CD4-positive, alpha-beta memory T cell (primary cell): ENCODE measurements at places on chromosomes 6 and 20. TPM values are rescaled to one million over a fixed set of nuclear protein-coding genes. Genes with fewer than 3 reads are reported as not detected.

DNA sequence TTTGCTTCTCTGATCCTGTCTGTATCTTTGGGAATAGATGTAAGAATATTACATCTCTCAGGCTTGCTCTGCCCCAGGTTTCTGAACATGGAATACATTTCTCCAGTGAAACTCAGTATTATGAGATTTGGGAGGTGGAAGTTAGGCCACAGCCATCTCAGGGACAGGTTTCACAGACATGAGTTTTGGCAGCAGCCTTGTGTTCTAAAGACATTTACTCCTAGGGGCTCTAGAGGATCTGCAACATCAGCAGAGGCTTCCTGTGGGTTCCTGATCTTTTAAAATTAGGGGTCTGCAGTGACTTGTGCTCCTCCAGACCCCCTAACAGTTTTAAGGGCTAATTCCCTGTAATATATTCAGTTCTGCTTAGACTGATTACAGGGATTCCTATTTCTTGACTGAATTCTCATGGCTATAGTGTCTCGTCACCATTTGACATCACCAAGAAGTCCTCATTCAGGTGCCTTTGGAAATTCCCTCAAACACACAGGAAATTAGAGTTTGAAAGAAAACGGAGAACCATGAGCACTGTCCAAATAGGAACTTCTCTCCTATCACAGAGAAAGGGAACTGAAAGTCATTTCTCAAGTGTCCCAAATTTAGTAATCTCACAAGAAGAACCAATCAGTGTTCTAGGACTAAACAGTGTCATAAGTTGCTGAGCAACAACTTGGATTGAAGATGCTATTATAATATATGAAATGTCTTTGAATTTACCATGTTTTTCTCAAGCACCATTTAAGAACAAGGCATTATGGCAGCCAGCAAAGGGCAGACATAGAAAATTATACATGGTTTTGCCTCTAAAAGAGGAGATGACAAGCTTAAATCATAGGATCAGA lies 2.5 kb upstream of the HLA-DRA start:
- no peak for DNase-seq

- no peak for DNase-seq
Observed at GRCh38 chr20:51526754-51527153, 15.8 kb downstream of the NFATC2 start.

- DNase-seq, result no peak
Observed at GRCh38 chr20:21214431-21214830, 88.5 kb downstream of the KIZ start.

- DNase-seq, result peak; percentile 27
Observed at GRCh38 chr6:69866351-69866769, at the start of gene COL19A1. Gene COL19A1 (plus strand): TSS chr6:69866556. CDS start chr6:69879568, 13,012 bp downstream.

DNA sequence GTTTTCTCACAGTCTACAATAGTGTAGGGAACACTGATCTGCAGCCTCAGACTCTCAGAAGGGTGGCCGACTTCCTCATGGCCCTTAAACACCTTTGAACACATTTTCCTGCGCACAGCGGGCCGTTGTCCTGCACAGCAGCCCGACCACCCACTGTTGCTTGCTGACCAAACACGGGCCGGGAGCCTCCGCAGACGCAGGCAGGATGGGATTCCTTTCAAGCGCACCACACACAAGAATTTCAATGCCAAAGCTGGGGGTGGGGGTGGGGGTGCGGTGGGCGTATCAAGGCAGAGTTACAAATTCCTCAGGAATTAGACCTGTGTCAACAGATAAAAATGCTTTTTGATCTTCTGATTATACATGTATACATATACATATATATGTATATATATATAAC lies 74.5 kb downstream of the HUS1B start:
- DNase-seq, result no peak

- DNase-seq, result no peak
Observed at GRCh38 chr6:19838442-19839236, 1.5 kb downstream of the ID4 start.

GRCh38 chr6:160789263-160790027 lies 87.4 kb downstream of the PLG start:
- DNase-seq, result peak; percentile 16

GRCh38 chr6:159790956-159791598 lies 810 bp downstream of the MRPL18 start:
- peak; percentile 46 for DNase-seq

GRCh38 chr6:139152088-139152891 lies 17.4 kb downstream of the HECA start:
- DNase-seq, result no peak

- no peak for DNase-seq
Observed at GRCh38 chr6:137334094-137334493, 114.9 kb upstream of the IFNGR1 start.

DNA sequence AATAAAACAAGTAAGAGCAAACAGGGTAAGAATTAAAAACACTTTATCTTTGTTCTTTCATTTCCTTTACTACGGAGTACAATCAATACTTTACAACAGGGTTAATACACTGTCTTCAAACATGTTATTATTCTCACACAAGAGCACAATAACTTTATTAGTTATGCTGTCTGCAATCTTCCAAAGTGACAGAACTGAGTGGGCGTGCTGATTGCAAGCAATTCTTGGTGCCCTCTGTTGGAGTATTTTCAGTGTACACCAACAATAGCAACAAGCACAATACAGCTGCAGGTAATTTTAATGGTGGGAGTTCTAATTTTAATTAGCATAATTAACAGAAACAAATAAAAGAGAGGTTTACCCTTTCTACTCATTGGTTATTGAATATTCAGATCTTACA lies 33.9 kb upstream of the PTPRK start:
- DNase-seq, result no peak

DNA sequence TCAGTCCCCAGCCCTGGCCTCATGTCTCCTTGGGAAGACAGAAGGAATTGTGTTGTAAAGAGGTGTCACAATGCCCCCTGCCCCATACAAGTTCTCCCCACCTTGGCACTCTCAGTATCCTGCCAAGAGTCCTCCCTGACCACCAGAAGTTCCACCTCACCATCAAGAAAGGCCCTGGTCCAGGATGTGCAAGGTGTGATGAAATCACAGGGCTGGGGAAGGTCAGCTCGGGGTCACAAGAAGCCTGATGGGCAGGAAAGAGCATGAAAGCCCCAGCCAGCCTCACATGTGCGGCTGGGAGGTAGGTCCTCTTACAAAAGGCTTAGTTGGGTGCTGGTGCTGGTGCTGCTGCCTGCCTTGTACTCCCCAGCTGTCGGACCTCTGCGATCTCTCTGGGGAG lies 12.9 kb upstream of the C6orf132 start:
- no peak for DNase-seq

DNA sequence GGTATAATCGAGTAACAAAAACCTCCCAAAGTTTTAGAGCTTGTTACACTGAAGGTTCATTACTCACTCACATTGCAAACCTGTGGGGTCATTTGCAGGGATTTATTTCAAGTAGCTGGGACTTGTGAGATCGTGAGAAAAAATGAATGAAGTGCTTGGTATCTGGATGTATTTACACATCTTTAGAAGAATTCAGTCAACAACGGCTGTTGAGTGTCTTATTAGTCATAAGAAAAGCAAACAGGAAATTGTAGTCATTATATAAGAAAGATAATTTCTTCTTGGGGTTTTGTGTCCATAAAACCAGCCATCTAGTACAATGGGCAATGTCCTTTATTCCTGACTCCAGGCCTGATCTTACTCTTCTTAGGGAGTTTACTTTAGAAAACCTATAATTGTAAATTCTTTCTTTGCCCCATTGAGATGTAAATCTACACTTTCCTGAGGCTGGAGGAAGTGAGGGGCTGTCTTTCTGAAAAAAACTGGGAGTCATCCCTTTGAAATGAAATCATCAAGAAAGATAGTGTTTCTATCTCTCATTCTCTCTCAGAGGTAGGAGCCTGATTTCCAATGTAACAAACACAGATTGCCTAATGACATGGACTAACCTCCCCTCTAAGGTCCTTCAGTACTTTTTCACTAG lies 202.5 kb upstream of the ASCC3 start:
- no peak for DNase-seq

GRCh38 chr6:132659082-132659481 lies at the start of gene TAAR1:
Gene TAAR1 (minus strand): TSS chr6:132659182. CDS start chr6:132646003, 13,179 bp downstream.
- no peak for DNase-seq

- no peak for DNase-seq
Observed at GRCh38 chr6:35048631-35049083, 92.5 kb downstream of the TCP11 start.

Gene MYO6
- 4.4 TPM for total RNA-seq

Gene HNF4A
- not detected for total RNA-seq

Gene SLC26A8
- not detected for total RNA-seq

Gene SLC22A3
- not detected for total RNA-seq
